B cell (primary cell): ENCODE measurements at places on chromosomes 13 and 19. TPM values are rescaled to one million over a fixed set of nuclear protein-coding genes. Genes with fewer than 3 reads are reported as not detected.
A peak's percentile ranks its signal among the peaks of the same experiment; 100 is the strongest.

DNA sequence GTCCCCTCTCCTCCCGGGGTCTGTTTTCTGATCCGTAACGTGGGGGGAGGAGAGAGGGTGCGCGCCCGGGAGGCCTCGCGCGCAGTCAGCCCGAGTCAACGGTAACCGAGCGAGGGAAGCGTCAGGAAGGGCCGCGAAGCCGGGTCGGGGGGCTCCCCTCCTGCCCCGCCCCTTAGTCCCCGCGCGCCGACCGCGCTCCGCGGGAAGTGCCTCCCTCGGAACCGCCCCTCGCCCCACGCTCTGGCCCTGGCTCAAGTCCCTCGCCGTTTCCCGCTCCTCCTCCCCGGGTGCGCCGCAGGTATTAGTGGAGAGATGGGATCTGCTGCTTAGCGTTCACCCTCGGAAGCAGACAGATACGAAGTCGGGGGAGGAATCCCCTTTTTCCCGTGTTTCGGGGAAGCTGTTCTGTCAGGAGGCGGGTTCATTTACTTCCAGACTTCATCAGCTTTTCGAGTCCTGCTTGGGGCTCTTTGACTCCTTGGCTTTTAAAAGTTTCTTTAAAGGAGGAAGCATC, 770 bp downstream of the HNRNPM start:
- peak overlapping the region; percentile 82 for H3K4me3 ChIP-seq
- H3K27ac ChIP-seq: peak overlapping the region; percentile 89
- DNase-seq: peak; percentile 62
- H3K27me3 ChIP-seq: no peaks in the 10 kb centered on the region

GRCh38 chr13:83184150-83184475, 698.2 kb downstream of the SLITRK1 start:
- DNase-seq: no peak
- no peaks in the 10 kb centered on the region for H3K27me3 ChIP-seq
- H3K4me1 ChIP-seq: no peaks in the 10 kb centered on the region
- no peak overlapping the region for H3K4me3 ChIP-seq
- H3K27ac ChIP-seq: no peak overlapping the region
- H3K36me3 ChIP-seq: no peaks in the 10 kb centered on the region

Gene CEACAM20
- not detected in 2 replicates for polyA plus RNA-seq

GRCh38 chr19:33445442-33446329, 72.2 kb downstream of the CEBPG start:
- no peaks in the 10 kb centered on the region for H3K27me3 ChIP-seq
- H3K27ac ChIP-seq: no peak overlapping the region
- H3K4me3 ChIP-seq: no peak overlapping the region
- no peaks in the 10 kb centered on the region for H3K4me1 ChIP-seq

GRCh38 chr19:35219008-35219407, 9.5 kb downstream of the FAM187B start:
- H3K36me3 ChIP-seq: no peaks in the 10 kb centered on the region
- no peak overlapping the region for H3K4me3 ChIP-seq
- H3K27ac ChIP-seq: no peak overlapping the region
- no peak for DNase-seq
- no peaks in the 10 kb centered on the region for H3K27me3 ChIP-seq
- peaks cover 31% of the 10 kb centered on the region for H3K4me1 ChIP-seq

DNA sequence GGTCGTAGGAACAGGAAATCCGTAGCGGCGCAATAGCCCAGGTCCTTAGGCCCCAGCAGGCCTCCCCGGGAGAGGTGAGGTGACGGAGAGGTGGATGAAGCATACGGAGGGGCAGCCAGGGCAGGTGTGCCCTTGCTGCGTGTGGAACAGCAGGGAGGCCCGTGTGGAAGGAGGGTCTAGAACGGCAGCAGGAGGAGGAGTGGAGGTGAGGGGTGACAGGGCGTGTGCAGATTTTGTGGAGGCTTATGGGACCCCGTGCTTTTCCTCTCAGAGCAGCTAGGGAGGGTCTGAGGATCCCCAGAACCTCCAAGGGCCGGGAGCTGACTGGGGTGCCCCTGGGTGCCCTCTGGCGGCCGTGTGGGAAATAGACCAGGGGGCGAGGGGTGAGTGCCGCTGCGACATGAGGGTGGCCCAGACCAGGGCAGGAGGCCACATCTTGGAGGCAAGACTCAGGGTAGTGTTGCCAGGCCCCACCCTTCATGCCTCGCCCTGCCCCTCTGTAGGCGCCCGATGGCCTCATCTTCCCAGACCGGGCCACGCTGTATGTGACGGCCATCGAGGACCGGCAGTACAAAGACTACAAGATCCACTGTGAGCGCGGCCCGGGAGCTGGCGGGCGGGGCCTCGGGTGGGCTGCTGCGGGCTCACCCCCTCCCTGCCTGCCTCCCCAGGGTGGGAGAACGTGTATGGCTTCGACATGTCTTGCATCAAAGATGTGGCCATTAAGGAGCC, 5.0 kb upstream of the ADM5 start:
- no peak overlapping the region for H3K27ac ChIP-seq
- H3K27me3 ChIP-seq: no peaks in the 10 kb centered on the region
- no peaks in the 10 kb centered on the region for H3K36me3 ChIP-seq
- H3K4me1 ChIP-seq: peaks cover 16% of the 10 kb centered on the region
- peak; percentile 57 for DNase-seq

Gene ZNF546
- 1.8 and 3.8 TPM in 2 replicates for polyA plus RNA-seq

Gene TMEM238
- polyA plus RNA-seq: 0.76 and 2.7 TPM in 2 replicates

Gene CDK8
- polyA plus RNA-seq: 10.8 and 12.7 TPM in 2 replicates
